ENCODE measurements at places on chromosomes 5 and 9.

DNA sequence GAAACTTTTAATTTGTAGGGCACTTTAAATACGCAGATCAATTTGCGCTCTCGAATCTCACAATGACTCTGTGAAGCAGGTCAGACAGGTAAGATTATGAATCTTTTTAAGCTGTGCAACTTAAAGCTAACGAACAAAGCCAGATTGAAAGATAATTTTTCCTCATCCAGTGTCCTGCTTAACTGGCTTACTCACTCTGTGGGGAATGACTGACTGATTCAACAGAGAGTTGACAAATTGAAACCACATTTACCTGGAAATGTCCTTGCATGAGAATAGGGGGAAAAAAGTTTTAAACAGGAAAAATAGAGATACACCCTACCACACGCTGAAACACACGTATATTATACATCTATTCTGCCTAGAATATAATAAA lies 187.9 kb downstream of the MAN2A1 start:
- no peak for DNase-seq

DNA sequence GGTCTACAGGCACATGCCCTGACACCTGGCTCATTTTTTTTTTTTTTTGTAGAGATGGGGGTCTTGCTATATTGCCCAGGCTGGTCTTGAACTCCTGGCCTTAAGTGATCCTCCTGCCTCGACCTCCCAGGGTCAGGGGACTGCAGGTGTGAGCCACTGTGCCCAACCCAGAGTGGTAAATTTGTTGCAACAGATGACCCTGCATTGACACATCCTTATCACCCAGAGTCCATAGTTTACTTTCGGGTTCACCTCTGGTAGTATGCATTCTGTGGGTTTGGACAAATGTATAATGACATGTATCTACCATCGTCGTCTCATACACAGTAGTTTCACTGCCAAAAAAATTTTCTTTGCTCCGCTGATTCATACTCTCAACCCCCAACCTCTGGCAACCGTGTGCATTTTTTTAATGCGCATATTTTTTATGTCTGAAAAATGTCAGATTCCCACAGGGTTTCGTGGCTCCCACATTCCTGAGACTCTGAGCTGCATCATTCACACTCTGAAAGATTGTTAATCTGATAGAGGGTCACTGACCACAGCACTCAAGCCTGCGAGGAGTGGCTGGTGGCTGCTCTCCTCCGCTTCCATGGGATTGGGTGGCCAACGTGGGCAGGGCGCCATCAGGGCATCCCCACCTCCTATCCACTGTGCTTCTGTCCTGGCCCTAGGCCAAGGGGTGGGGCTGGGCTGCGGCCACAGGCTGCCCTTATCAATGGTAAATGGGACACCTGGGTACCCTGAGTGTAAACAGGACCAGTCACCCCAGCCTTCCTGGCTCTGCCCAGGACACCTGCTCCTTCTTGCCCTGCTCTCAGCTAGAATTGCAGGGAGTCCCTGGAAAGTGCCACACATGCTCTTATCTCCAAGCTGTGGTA lies 9.6 kb downstream of the NDST1 start:
- DNase-seq, result no peak

GRCh38 chr5:40082313-40082712 lies 597.4 kb upstream of the PTGER4 start:
- DNase-seq, result no peak

- DNase-seq, result no peak
Observed at GRCh38 chr9:110476251-110476650, 103.3 kb downstream of the SVEP1 start.

- no peak for DNase-seq
Observed at GRCh38 chr5:146815411-146815810, 63.1 kb downstream of the PPP2R2B start.

- no peak for DNase-seq
Observed at GRCh38 chr5:16578474-16578883, 38.3 kb downstream of the RETREG1 start.

DNA sequence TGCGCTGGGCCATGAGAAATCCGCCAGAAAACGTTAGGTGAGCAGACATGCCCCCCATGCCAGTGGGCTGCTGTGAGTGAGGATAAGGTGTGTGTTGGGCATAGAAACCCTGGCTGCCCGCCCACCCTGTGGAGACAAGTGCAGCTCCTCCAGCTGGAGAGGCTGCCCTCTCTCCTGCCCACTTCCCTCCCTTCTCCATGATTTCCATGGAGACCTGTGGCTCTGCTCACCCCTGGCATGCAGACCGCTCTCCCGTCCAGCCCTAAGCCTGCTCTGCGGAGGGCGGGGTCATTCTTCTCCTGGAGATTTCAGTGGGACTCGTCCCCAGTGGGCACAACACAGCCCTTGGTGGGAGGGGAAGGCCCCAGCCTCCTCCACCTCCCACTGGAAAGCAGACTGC lies 133.0 kb upstream of the FAM120A start:
- no peak for DNase-seq

- DNase-seq, result peak; percentile 24
Observed at GRCh38 chr9:21831841-21832509, 29.5 kb downstream of the MTAP start.

GRCh38 chr9:84827216-84827765 lies 157.8 kb downstream of the NTRK2 start:
- no peak for DNase-seq

DNA sequence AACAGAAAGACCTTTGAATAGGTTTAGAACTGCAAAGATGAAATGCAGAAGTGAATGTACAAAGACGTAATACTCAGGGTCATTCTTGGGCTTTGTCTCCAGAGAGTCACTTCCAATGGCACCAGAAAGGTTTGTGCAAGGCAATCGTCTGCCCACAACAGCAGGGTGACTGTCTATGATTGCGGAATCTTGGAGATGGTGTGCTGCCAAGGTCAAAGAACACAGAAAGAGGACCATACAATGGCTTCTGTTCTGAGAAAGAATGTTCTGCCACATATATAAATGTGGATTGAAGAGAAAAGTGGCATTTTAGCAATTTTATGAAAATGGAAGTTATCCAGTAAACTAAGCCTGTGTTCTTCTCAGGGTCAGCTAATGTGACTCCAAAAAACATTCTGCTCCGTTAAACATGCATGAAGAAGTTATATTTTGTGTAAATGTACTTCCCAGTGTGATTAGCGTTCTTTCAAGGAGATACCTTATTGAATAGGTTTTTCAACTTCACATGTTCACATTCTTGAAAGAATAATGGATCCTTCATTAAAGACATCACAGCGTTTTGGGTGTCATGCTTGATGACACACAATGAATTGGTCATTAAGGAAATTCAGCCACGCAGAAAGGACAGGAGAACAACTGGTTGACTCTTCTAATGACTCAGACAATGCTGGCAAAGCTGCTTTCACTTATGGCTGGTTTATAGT lies 73.4 kb upstream of the CDH6 start:
- DNase-seq, result no peak

DNA sequence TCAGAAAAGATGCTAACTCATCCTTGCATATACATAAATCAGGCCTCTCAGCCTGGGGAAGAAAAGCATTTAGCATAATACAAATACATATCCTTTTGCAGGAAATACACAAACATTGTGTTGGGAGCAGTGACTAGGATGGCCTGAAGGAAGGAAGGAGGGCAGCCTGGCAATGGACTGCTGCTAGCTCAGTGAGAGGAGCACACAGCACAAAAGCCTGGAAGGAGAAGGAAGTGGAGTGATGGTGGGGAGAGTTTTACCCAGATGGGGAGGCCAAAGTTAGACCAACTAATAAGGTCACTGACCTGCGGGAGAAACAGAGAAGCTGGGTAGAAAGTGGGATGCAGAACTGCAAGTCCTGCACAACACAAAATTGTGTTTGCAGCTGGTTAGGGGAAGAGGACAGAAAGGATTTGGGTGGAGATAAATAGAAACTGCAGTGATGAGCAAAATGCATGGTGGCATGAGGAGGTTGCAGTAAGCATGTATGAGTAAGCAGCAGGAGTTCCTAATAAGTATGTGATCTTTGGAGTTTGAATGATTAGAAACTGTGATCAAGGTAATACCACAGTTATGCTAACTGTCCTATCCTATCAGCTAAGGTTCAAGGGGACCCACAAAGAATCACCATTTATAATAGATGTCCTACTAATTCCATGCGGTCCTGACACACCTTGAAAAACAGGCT lies 39.5 kb downstream of the SEMA6A start:
- no peak for DNase-seq

GRCh38 chr5:9895302-9895645 lies 265.1 kb upstream of the TAS2R1 start:
- no peak for DNase-seq

DNA sequence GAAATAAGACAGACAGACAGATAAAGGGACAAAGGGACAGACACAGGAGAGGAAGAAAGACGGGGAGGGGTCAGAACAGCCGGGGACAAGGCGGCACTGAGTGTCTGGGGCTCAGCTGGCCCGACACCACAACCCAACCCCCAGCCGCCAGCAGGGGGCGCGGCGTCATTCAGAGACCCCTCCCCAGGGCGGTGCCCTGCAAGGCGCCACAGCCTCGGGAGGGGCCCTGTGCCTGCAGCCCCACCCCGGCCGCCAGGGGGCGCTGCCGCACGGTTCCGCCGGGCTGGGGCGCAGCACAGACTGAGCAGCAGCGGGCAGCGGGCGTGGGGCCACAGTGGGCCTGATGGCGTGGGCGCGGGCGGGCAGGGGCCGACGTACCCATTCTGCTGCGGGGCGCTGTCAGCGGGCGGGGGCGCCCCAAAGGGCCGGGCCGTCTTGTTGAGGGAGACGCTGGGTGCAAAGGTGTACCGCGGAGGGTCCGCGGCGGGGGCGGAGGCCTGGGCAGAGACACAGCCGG lies 5.9 kb downstream of the PDLIM7 start:
- DNase-seq, result no peak

DNA sequence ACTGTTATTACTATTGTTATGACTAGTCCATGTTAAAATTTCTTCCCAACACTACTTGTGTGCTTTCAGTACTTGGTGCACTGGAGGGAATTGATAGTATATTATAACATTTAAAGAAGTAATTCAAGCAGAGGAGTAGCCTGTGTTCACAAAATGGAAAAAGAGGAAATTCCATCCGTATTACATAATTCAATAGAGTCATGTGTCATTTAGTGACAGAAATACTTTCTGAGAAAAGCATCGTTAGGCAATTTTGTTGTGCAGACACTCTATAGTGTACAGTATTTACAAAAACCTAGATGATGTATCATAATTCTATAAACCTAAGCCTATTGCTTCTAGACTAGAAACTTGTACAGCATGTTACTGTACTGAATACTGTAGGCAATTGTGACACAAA lies 78.3 kb upstream of the PCSK5 start:
- no peak for DNase-seq

DNA sequence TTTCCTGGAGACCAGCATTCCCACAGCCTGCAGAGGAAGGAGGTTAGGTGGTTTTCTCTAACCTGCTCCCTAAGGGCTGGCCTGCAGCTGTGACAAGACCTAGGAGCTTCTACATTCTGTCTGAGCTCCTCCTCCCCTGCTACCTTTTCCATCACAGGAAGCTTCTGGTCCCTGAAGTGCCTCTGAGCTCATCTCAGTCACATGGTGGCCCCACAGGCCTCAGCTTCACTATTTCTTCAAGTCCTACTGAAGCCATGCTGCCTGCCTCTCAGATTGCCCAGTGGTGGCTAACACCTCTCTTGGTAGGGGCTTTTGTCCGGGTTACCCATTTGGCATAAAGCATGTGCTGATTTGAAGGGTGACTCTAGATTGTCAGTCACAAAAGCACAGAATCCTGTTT lies 259.4 kb downstream of the CRB2 start:
- DNase-seq, result no peak

- DNase-seq, result no peak
Observed at GRCh38 chr9:126906091-126906490, 8.5 kb upstream of the RALGPS1 start.

- no peak for DNase-seq
Observed at GRCh38 chr9:134434894-134435506, 108.7 kb downstream of the RXRA start.

DNA sequence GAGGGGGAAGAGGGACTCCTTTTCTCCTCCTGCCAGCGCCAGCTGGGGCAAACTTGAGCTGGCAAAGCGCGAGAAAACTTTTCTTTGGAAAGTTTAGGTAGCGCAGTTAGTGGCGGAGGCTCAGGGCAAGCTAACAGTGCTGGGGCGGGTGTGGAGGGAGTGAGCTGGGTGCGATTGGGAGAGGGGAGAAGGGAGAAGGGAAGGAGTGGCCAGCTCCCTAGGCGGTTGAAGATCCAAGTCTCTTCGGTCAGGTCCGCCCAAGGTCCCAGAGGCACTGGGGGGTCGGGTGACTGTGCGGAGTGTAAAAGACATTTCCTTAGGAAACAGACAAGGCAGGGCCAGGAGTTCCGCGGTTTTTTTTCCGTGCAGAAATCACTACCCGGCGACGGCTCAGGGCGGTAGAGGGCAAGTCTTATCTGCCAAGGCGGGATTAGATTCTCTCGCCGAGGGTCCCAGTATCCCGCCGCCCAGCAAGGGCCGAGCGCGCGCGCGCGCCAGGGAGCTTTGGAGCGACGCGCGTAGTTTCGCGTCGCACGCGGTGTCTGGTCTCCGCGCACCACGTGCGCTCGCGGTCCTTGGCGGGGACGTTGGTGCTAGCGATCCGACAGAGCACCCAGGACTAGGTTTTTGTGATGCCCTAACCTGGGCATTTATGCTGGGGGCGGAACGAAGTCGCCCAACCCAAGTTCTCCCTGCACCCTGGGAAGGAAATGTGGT lies 33.6 kb upstream of the NFIB start:
- no peak for DNase-seq

DNA sequence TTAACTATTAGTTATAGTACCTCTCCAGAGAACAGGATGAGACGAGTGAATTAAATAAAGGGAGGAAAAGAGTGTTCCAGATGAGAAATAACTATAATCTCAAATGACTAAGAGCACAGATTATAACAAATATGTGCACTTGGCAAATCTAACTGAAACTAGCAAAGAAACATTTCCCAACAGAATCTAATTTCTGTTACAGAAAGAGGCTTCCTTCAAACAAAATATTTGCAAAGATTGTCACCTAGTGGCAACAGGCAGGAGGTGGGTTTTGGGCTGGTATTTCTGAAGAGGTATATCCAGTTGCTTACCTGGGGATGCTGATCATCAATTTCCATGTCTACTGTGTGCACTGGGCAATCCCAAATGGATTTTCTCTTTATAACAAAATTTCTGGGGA lies 5.6 kb upstream of the SPDL1 start:
- no peak for DNase-seq

Data from stimulated activated CD4-positive, alpha-beta T cell treated with anti-CD3 and anti-CD28 coated beads, Interleukin-15, amount 100 ng/mL, for 48 hours (primary cell).